Fibroblast of lung (primary cell): ENCODE measurements at places on chromosomes 7 and 10. TPM values are rescaled to one million over a fixed set of nuclear protein-coding genes. Genes with fewer than 3 reads are reported as not detected.
A peak's percentile ranks its signal among the peaks of the same experiment; 100 is the strongest.

GRCh38 chr7:139619367-139619657 lies 95.8 kb downstream of the CLEC2L start:
- peaks cover 9% of the 10 kb centered on the region for H3K4me1 ChIP-seq
- no peaks in the 10 kb centered on the region for H3K27me3 ChIP-seq
- H3K27ac ChIP-seq = no peak overlapping the region
- H3K36me3 ChIP-seq = peaks cover 2% of the 10 kb centered on the region
- peak; percentile 77 for DNase-seq

Gene CTAGE15
- polyA plus RNA-seq = 0.07 TPM in 1 of 2 replicates, not detected in the other

Gene PRSS37
- polyA plus RNA-seq = not detected in 2 replicates

DNA sequence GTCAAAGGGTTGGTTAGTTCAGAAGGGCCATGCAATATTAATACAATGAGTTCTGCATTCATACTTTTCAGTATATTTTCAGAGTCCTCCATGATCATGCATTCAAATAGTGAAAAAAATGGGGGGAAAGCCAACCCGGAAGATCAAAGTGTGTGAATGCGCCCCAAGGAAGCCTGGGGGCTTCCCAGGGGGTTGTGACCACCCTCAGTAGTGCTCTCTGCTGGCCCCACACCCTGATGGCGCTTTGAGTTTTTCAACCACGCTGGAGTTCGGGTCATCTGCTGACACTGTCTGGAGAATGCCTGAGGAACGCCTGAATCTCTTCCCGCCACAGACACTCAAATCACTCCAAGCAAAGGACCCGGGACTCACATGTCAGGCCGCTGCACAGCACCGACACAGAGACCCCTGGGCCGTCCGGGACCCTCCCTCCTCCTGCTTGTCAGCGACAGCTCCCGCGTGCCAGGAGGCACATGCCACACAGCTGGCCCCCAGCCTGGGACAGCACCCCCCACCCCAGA lies 1.0 kb downstream of the TNS3 start:
- H3K4me3 ChIP-seq = peak overlapping the region; percentile 88
- H3K36me3 ChIP-seq = peaks cover 4% of the 10 kb centered on the region
- H3K27ac ChIP-seq = peak overlapping the region; percentile 79

- no peak for DNase-seq
- no peak overlapping the region for H3K27ac ChIP-seq
- H3K4me3 ChIP-seq = no peak overlapping the region
- H3K27me3 ChIP-seq = no peaks in the 10 kb centered on the region
- H3K4me1 ChIP-seq = no peaks in the 10 kb centered on the region
- H3K36me3 ChIP-seq = no peaks in the 10 kb centered on the region
Observed at GRCh38 chr7:124267154-124267553, 234.3 kb upstream of the TMEM229A start.

Gene C10orf67
- 0.09 and 0.16 TPM in 2 replicates for polyA plus RNA-seq

Gene LRIT1
- not detected in 2 replicates for polyA plus RNA-seq

Gene CTAGE4
- 0.58 TPM in 1 of 2 replicates, not detected in the other for polyA plus RNA-seq

Gene MYH16
- not detected in 2 replicates for polyA plus RNA-seq

DNA sequence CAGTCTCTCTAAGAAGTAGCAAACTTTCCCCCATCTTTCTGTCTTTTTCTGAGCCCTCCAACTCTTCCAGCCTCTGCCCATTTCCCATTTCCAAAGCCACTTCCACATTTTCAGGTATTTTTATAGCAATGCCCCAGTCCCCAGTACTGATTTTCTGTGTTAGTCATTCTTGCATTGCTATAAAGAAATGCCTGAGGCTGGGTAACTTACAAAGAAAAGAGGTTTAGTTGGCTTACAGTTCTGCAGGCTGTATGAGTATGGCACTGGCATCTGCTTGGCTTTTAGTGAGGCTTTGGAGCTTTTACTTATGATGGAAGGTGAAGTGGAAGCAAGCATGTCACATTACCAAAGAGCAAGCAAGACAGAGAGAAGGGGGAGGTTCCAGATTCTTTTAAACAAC lies 17.2 kb downstream of the PLCE1 start:
- H3K4me1 ChIP-seq = peaks cover 5% of the 10 kb centered on the region
- H3K4me3 ChIP-seq = no peak overlapping the region
- H3K36me3 ChIP-seq = no peaks in the 10 kb centered on the region
- H3K27ac ChIP-seq = no peak overlapping the region

Gene CAMK1D
- polyA plus RNA-seq = 1.5 and 2.3 TPM in 2 replicates

Gene H2BK1
- not detected in 2 replicates for polyA plus RNA-seq

- H3K27ac ChIP-seq = no peak overlapping the region
- peaks cover 10% of the 10 kb centered on the region for H3K4me1 ChIP-seq
- no peak for DNase-seq
Observed at GRCh38 chr7:132435016-132435990, 141.0 kb downstream of the PLXNA4 start.

DNA sequence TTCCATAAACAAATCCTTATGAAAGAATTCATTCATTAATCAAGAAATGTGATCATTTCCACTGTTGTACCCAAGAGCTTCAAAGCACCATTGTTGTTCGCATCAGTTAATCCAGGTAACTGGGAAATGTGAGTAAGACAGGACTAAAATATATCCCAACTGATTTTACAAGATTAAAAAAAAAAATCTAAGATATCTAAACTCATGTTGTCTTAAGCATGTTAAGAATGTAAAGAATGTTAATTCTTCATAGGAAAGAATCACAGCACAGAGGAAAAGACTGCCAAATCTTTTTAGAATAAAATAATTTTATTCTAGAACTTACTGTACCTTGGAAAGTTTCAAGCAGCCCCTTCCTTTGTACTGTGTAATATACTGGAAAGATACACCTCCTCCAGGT lies 16.4 kb downstream of the FZD1 start:
- H3K27ac ChIP-seq = no peak overlapping the region
- DNase-seq = no peak
- no peaks in the 10 kb centered on the region for H3K4me1 ChIP-seq
- H3K36me3 ChIP-seq = no peaks in the 10 kb centered on the region
- no peak overlapping the region for H3K4me3 ChIP-seq
- no peaks in the 10 kb centered on the region for H3K27me3 ChIP-seq

Gene SAMD9
- polyA plus RNA-seq = 10.1 and 10.8 TPM in 2 replicates

GRCh38 chr7:27943241-27943640 lies 203.3 kb downstream of the TAX1BP1 start:
- no peaks in the 10 kb centered on the region for H3K27me3 ChIP-seq
- H3K36me3 ChIP-seq = no peaks in the 10 kb centered on the region
- DNase-seq = no peak

- H3K27me3 ChIP-seq = no peaks in the 10 kb centered on the region
- no peak overlapping the region for H3K4me3 ChIP-seq
- no peaks in the 10 kb centered on the region for H3K4me1 ChIP-seq
- no peak overlapping the region for H3K27ac ChIP-seq
- no peaks in the 10 kb centered on the region for H3K36me3 ChIP-seq
Observed at GRCh38 chr10:24791084-24791726, 67.5 kb upstream of the ARHGAP21 start.

Gene SLC16A9
- 0.08 and 0.56 TPM in 2 replicates for polyA plus RNA-seq

DNA sequence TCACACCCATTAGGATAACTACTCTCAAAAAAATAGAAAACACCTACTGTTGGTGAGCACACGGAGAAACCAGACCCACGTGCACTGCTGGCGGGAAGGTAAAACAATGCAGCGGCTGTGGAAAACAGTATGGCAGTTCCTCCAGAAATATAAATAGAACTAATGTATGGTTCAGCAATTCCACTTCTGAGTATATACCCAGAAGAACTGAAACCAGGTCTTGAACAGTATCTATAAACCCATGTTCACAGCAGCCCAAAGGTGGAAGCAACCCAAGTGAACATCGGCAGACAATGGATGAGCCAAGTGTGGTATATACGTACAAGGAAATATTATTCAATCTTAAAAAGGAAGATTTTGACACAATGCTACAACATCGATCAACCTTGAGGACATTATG lies 164.7 kb downstream of the ZMYND11 start:
- no peaks in the 10 kb centered on the region for H3K36me3 ChIP-seq
- peaks cover 8% of the 10 kb centered on the region for H3K4me1 ChIP-seq
- H3K27me3 ChIP-seq = no peaks in the 10 kb centered on the region
- H3K4me3 ChIP-seq = no peak overlapping the region

DNA sequence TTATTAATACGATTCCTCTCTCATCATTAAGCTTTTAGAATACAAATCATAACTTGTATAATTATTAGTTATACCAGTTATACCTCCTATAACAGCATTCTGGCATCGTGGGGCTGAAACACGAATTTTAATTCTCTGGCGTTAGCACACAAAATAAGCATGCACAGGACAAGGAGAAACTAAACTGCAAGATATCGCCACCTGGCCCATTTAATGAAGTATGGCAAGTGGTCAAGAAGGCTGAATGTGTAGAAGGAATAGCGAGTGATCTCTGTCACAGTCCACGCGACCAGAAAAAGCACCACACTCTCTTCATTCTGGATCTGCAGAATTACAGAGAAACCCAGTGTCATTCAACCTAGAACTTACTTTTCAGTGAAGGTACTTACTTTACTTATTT lies 18.1 kb downstream of the HACD1 start:
- H3K4me3 ChIP-seq = no peak overlapping the region
- no peaks in the 10 kb centered on the region for H3K36me3 ChIP-seq
- H3K27me3 ChIP-seq = no peaks in the 10 kb centered on the region
- no peaks in the 10 kb centered on the region for H3K4me1 ChIP-seq
- no peak overlapping the region for H3K27ac ChIP-seq

- H3K4me1 ChIP-seq = peaks cover 38% of the 10 kb centered on the region
- no peaks in the 10 kb centered on the region for H3K27me3 ChIP-seq
- H3K36me3 ChIP-seq = peaks cover 37% of the 10 kb centered on the region
- no peak overlapping the region for H3K4me3 ChIP-seq
Observed at GRCh38 chr7:130881799-130882141, 147.8 kb upstream of the KLF14 start.

DNA sequence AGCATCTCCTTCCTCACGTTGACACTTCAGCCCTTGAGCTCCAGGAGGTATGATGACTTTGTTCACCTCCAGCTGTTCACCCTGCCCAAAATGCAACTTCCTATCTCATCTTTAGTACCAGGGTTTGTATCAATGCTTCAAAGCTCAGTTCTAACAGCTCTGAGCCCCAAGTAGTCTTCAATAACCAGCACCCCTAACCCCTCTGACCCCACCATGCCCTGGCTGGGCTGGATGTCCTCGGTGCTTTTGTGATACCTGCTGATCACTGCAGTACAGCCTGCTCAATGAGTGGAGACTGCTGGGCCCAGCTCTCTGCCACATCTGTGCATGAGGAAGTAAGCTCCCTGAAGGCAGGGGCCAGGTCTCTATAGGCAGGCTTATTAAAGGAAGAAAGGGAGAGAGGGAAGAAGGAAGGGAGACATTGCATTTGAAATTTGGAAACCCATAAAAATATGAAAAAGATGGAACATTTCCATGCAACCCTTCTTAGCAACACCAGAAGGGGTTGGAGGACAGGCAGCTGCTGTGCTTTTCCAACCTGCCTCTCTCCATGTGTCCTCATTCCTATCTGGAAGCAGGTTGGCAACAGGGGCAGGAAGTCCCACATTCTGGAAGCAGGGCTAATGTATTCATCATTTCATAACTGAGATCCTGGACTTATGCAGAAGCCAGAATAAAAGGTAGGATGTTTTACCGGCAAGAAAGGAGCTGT lies 756.1 kb downstream of the GRID1 start:
- H3K4me1 ChIP-seq = no peaks in the 10 kb centered on the region
- H3K27me3 ChIP-seq = no peaks in the 10 kb centered on the region
- H3K4me3 ChIP-seq = no peak overlapping the region
- H3K36me3 ChIP-seq = no peaks in the 10 kb centered on the region
- no peak for DNase-seq
- no peak overlapping the region for H3K27ac ChIP-seq

Gene UCN3
- not detected in 2 replicates for polyA plus RNA-seq

- H3K4me3 ChIP-seq = no peak overlapping the region
- DNase-seq = no peak
- no peaks in the 10 kb centered on the region for H3K36me3 ChIP-seq
- no peaks in the 10 kb centered on the region for H3K4me1 ChIP-seq
Observed at GRCh38 chr10:57846307-57847065, 421.2 kb downstream of the IPMK start.

- H3K27ac ChIP-seq = no peak overlapping the region
- H3K4me1 ChIP-seq = no peaks in the 10 kb centered on the region
- DNase-seq = no peak
- no peaks in the 10 kb centered on the region for H3K27me3 ChIP-seq
- H3K36me3 ChIP-seq = peaks cover 29% of the 10 kb centered on the region
- H3K4me3 ChIP-seq = no peak overlapping the region
Observed at GRCh38 chr10:74099836-74100235, 50.8 kb downstream of the AP3M1 start.

DNA sequence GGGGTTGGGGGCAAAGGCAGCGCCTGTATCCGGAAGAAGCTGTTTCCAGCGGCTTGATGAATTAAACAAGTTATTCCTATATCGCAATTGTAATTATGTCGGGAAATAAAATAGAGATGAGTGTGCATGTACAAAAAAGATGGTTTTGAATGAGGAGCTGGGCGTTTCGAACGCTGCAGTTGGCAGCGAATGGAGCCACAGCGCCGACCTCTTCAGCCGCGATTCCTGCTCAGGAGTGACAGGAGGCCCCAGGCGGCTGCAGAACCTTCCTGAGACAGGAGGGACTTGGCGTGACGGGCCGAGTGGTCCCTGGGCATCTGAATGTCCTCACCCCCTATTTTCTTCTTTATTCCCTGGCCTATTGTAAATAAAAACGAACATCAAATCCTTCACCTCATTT lies 184.9 kb downstream of the DNAJB6 start:
- no peak overlapping the region for H3K4me3 ChIP-seq
- H3K36me3 ChIP-seq = no peaks in the 10 kb centered on the region
- H3K27ac ChIP-seq = no peak overlapping the region
- no peaks in the 10 kb centered on the region for H3K27me3 ChIP-seq

- no peak overlapping the region for H3K4me3 ChIP-seq
- no peaks in the 10 kb centered on the region for H3K36me3 ChIP-seq
- no peaks in the 10 kb centered on the region for H3K4me1 ChIP-seq
- H3K27ac ChIP-seq = no peak overlapping the region
- H3K27me3 ChIP-seq = no peaks in the 10 kb centered on the region
Observed at GRCh38 chr7:144819566-144819965, 16.3 kb downstream of the TPK1 start.

DNA sequence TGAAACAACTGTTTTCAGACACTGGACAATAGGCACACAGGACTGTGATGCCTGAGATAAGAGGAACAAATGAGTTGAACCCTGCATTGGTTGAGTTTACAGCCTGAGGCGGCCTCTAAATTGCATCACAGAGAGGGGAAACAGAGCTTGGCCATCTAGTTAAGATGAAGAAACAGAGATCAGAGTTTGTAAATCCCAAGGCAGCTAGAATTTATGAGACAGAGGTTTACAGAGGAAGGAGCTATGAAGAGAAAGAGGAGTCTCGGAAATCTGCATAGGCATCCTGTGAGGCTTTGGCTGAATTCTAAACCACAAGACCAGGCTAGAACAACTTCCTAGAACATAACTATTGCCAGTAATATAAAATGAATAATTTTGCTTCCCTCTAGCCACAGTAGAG lies 41.0 kb upstream of the OIT3 start:
- no peaks in the 10 kb centered on the region for H3K27me3 ChIP-seq
- DNase-seq = no peak
- no peak overlapping the region for H3K27ac ChIP-seq
- H3K4me3 ChIP-seq = no peak overlapping the region
- no peaks in the 10 kb centered on the region for H3K36me3 ChIP-seq

DNA sequence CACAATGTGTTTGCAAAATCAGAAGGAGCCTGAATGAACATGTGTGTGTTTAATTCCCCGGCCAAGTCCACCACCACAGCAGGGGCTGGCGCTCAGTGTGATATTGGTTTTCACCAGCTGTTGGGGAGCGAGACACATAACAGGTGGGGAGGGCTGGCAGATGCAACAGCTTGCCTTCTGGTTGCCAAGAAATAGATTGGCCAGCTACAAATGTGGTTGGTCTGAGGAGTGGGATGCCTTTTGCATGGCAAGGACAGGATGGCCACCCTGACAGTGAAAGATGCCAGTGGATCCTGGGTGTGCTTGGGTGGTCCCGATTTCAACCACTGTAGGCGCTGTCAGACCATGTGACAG lies 292.5 kb upstream of the FZD8 start:
- no peaks in the 10 kb centered on the region for H3K27me3 ChIP-seq
- DNase-seq = no peak
- H3K4me1 ChIP-seq = no peaks in the 10 kb centered on the region
- H3K36me3 ChIP-seq = no peaks in the 10 kb centered on the region

Gene TBXAS1
- 1.5 and 3.3 TPM in 2 replicates for polyA plus RNA-seq

Gene JCAD
- polyA plus RNA-seq = 3.3 and 8.3 TPM in 2 replicates
